ENCODE measurements at places on chromosomes 7 and 10.

- no peak for DNase-seq
Measured at GRCh38 chr7:139488810-139489209, 5.3 kb upstream of the KLRG2 start.

- DNase-seq, result no peak
Measured at GRCh38 chr10:12679636-12680035, 321.9 kb downstream of the CCDC3 start.

DNA sequence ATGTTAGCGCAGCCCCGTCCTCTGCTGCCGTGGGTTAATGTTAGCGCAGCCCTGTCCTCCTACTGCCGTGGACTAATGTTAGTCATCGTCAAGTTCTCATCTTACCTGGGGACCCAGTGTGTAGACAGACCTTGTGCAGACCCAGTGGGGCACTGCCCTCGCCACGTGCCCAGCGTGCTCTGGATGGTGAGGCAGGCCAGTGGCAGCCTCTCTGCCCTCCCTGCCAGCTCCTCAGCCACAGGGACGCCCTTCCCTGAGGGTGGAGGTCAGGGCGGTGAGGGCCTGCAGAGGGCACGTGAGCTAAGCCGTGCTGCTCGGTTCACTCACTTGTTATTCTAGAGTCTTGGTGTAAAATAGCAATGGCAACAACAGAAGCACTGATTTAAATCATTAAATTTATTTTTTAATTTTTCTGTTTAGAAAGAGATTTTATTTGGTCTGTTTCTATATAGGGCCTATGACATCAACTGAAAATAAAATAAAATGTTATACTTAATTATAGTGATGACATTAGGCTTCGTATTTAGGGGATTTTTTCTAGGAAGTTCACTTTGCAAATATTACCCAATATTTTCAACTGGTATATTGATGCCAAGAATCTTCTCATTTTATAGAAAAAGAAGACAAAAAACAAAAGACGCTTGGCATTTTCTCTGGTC is 48.4 kb downstream of the NKX6-2 start:
- no peak for DNase-seq

DNA sequence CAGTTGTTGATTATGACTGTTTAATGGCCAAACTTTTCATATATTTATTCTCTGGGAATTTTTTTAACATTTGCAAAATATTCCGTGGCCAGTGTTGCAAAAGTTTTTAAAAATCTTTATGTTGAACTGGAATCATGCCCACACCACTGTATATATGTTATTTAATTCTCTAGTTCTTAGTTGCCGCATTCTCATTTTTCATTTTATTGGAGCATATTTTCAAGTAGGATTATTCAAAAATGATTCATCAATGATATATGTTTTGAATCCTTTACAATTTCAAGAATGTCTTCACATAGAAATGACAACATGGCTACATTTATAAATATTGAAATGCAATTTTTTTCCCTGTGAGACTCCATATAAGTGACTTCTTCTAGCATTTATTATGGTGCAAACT is 188.6 kb upstream of the LRRTM3 start:
- DNase-seq, result no peak

DNA sequence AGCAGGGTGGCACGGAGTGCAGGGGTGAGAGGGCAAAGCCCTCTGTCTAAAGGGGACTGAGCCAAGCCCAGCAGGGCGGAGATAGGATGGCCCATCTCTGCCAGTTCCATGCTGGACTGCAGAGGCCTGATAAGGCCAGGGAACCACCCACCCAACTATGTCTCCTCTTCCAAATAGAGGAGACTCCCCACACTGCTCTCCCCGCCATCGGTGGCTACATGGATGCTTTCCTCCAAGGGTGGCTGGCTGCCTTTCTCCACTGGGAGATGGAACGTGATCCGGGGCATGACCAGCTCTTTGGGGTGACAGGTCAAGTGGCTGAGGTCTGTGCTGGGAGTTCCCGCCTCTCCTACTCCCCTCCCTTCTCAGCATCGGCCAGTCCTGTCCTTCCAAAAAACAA is 58.1 kb upstream of the MXI1 start:
- DNase-seq, result no peak

DNA sequence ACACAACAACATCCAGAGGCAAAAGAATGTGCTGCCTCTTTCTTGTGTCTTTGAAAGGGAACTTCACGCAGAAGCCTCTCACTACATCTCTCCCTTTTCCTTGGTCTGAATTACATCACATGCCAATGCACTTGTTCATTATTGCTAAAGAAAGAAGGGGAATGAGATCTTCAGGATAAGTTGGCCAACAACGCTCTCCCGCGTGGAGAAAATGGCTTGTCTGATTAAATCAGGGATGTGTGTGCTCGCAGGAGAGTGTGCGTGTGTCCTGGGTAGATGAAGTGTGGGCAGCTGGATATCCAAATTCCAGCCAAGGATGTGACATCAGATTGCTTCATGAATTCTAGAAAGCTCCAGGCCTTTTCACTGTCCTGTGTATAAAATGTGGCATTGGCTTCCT is 541.6 kb upstream of the FZD8 start:
- no peak for DNase-seq

GRCh38 chr10:34537629-34538231 is 277.4 kb downstream of the PARD3 start:
- DNase-seq, result no peak

- peak; percentile 87 for DNase-seq
Measured at GRCh38 chr10:62779487-62780248, 24.9 kb upstream of the ADO start.

DNA sequence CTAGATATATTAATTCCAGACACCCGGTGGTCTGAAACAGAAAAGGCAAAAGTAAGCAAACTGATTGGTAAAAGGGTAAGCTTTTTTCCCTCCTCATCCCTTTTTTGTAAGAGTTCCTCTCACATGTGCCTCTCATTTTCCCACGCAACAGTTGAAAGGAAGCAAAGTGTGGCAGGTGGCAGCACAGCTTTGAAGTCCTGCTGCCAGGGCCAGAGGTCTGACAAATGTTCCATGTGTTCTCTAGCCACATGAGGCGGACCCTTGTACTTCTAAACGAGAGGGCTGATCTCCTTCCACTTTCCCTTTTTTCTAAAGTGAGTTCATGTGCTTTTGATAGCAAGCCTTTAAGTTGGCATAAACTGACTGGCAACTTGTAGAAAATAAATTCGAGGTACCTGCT is 217.5 kb downstream of the POLR1F start:
- DNase-seq, result no peak

DNA sequence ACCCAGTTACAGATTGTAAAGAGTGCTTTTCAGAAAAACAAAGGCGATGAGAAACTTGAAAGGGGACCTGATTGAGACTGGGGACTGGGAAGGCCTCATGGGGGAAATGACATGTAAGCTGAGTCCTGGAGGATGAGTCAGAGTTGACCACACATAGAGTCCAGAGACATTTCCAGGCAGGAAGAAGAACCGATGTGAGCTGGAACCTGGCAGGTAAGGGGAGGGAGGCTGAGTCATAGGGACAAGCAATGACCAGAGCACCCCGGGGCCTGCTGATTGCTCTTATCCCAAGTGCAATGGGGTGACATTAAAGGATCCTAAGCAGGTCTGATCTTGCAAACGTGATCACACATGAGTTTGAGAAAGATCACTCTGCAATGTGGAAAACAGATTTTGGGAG is 11.7 kb downstream of the TLL2 start:
- no peak for DNase-seq

GRCh38 chr7:122752583-122752982 is 49.9 kb upstream of the RNF148 start:
- DNase-seq, result no peak

- DNase-seq, result no peak
Measured at GRCh38 chr7:137835486-137836112, 11.2 kb downstream of the DGKI start.

- DNase-seq, result no peak
Measured at GRCh38 chr10:131119626-131120355, 191.7 kb downstream of the TCERG1L start.

- no peak for DNase-seq
Measured at GRCh38 chr7:50733552-50733951, 49.1 kb downstream of the GRB10 start.

- no peak for DNase-seq
Measured at GRCh38 chr7:24005517-24005916, 278.5 kb upstream of the NPY start.

DNA sequence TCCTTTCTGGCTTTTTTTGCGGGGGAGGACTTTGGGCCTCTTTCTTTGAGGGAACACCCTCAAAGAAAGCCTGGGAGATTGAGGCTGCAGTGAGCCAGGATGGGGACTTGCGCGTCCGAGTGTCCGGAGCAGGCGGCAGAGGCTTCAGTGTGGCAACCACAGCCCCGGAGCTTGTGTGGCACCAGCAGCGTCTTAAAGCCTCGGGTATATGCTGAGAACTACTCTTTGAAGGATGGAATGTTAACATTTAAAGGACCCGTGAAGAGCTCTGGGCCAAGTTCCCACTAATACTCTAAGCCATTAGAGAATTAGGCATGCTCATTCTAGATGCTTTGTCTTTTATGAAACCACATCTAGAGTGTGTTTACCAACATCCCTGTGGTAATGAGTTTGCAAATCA is 168.2 kb downstream of the SEPTIN7 start:
- DNase-seq, result no peak

DNA sequence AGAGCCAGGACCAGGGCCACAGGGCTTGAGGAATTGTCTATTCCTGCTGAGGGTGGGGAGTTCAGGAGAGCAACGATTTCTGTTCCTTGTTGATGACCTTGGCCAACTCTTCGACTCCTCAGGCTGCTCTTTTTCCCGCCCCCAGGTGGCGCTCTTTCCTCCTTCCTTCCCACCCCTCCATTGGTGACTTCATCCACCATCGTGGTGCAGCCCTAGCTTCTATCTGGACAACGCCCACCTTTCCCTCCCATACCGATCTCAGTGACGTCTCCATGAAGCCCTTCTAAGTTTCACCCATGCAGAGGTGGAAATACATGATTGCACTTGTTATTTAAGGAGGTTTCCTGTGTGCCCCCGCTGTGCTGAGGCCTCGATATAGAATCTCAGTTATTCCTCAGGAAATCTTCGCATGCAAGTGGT is 22.1 kb upstream of the CARD11 start:
- peak; percentile 61 for DNase-seq

GRCh38 chr7:33547880-33548279 is 357.5 kb upstream of the BMPER start:
- DNase-seq, result no peak

DNA sequence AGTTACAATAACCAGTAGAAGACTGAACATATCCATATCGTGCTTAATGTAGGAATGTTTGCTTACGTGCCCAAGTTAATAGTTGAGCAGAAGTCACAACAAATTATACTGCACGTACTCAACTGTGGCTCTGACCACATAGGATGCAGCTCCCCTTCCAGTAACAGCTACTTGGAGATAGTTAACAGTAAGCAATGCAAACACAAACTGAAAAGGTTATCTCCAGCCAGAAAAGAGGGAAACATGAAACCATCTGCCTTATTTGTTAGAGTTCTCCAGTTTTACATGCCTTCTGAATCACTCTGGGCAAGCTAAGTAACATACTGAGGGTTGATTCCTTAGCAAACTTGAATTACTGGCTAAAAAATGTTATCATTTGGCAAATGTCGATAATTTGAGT is 9.8 kb downstream of the DHX32 start:
- DNase-seq, result no peak

GRCh38 chr7:30145426-30145970 is 10.7 kb downstream of the MTURN start:
- DNase-seq, result no peak

- peak; percentile 87 for DNase-seq
Measured at GRCh38 chr7:6729492-6730342, 23.0 kb upstream of the ZNF12 start.

DNA sequence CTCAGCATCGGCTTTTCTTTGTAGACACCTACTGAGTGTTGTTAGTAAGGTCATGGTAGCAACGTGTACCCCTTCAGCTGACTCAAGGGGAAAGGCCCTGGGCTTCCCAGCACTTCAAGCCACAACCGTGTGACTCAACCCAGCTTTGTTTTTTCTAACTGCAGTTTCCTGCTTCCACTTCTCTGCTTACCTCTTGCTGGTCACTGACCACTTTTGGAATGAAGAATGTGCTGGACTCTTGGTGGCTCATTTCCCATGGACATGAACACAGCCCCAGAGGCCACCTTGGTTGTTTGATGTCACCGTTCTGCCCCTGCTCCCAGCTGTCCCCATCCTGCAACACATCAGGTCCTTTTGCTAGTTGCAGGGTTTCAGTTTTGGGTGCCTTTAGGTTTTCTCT is 69.5 kb upstream of the ZNF438 start:
- DNase-seq, result no peak

DNA sequence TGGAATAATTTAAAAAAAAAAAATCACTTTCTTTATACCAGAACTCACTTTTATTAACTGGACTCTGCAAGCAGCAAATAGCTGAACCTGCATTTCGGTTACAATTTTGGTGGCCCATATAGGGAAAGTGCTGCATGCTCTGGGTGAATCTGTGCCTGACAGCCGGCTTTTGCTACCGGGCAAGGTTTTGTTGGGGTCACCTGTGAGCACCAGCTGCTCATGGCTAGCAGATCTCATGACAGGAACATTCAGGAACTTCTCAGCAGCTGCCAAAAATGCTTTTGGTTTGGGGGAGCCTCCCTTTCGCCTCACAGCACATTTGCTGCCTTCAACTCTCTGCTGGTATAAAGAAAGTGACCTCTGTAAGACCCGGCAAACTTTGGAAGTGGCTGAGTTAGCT is 13.2 kb upstream of the CREB3L2 start:
- DNase-seq, result no peak

DNA sequence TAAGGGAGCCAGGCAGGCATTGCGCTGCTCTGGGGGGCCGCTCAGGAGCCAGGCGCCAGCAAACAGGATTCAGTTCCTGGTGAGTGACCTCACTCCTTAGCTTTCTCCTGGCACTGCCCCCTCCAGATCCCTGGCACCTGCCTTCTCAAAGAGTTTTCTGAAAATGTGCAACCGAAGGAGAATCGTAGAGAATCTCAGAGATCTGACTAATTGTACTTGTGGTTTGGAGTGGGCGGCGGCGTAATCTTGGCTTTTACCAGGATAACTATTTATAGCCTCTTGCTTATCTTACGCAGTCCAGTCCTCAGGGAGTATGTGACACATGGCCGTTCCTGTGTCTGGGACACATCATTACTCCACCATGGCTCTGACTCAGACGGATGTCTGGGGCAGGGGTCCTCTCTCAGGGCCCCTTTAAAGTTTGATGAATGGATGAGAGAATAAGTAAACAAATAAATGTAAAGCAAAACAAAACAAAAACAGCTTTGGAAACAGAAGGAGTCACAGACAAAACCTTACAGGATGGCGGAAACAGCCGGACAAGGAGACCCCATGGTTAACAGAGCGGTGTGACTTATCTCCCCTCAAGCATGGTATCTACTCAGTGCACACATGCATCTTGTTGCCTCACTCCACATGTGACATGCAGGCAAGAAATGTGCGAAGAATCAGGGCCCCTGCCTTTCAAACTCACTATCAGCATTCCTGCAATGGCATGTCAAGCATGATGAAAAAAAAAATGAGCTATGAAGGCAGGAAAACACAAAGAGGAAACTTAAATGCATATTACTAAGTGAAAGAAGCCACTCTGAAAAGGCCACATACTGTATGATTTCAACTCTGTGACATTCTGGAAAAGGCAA is 99.7 kb downstream of the TNS3 start:
- DNase-seq, result peak; percentile 38

Data from CD4-positive, alpha-beta T cell treated with Interferon gamma for 1 hour (primary cell).